ENCODE measurements at places on chromosomes 5 and 9.
A peak's percentile ranks its signal among the peaks of the same experiment; 100 is the strongest.

GRCh38 chr9:135381762-135382310 is 97.7 kb upstream of the PPP1R26 start:
- DNase-seq = no peak

DNA sequence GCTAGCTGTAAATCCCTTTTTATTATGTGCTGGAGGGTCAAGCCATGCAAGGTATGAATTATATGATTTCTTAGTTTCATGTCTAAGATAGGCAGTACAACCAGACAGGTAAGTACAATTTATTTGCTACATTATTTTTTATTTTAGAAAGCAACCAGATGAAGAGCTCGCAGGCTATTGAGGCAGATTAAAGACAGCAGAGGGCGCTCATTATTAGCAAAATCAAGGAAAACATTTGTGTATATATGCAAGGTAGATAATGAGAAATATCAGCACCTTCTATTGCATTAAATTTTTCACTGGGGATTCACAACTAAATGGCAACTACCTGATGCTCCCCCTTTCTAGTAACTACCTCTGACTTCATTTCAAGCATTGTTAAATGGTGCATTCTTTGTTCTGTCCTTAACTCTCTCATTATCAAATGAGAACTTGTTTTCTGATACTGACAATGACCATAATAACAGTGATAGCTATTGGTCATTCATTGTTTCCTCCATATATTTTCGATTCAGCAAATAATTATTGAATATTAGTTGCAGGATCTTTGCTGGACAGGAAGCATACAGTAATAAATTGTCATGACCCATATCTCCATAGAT is 8.6 kb downstream of the SCGB3A2 start:
- peak; percentile 66 for DNase-seq

DNA sequence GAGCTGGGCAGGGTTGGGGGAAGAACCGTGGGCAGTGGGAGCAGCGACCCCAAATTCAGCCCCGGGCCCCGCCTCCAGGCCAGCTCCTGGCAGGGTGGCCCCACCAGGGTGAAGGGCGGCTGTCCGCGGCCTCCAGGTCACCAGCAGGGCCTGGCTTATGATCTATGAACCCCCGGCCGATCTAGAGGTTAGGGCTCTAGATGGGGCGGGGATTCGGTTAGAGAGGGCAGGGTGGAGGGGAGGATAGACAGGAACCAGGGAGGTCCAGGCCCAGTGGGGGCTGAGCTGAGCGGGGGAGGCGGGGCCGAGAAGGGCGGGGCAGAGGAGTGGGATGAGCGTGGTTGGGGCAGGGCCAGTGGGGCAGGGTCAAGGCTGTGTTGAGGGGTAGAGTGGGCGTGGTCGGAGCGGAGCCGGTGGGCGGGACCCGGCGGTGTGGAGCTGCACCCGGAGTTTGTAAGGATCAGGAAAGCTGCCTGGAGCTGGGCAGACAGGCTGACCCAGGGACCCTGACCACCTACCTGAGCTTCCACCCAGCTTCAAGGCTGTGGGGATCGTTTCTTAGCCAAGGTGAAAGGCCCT is 29.3 kb upstream of the OBP2B start:
- peak; percentile 38 for DNase-seq

DNA sequence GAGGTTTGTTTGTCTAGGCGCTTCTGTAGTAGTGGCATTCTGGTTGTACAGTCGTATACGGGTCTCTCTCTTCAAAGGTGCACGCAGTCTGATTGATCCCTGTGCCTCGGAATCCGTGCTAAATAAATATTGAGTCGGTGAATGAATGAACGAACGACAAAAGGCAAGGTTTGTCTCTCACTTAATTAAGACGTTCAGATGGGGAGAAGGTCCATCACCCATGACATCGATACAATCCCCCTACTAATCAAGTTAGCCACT is 500 bp upstream of the CREBRF start:
- no peak for DNase-seq

DNA sequence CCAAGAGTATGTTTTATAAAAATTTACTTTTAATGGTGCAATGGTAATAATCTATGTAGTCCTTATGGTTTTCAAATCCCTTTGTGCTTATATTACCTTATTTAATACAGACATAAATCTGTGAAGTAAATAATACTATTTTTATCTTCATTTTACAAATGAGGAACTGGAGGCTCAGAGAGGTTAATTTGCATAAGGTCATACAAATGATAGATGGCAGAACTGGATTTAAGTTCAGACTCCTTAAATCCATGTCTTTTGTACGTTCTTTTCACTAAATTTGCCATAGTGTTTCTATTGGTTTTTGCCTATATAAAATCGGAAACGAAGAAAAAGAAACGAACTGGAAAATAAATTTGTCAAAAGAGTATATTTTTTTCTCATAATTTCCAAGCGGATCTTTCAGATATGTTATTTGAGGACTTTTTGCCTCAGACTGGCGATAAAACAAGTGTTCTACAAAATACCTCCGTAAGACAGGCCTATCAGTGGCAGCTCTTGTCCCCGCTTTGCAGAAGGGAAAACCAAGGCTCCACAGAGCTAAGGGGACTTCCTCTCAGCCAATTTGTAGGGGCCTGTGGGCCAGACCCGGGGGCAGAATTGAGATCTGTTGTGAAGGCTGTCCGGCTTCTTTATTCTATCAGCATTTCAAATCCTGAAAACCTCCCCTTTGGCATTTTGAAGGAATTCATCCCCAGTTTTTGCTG is 1.1 kb upstream of the TNFAIP8 start:
- DNase-seq = no peak
